Heart left ventricle (tissue), 16 donors: ENCODE measurements at places on chromosomes 4 and X. TPM values are rescaled to one million over a fixed set of nuclear protein-coding genes. Genes with fewer than 3 reads are reported as not detected.

DNA sequence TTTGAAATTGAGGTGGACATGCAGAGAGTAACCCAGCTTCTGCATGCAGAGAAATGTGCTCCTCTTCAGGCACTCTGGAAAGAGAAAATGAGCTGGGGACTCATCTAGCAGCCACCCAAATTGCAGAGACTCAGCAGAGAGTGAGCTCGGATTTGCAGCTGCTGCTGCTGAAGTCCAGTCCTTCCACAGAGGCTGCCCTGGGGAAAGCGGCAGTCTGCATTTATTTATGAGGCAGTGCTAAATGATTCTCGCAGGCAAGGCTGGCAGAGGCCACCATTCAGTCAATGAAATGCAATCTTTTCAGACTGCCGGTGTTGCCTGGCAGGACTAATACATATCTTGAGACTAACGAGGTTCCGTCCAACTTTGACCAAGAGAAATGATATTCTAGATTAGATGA is 404.8 kb downstream of the NLGN4X start:
- no peak for DNase-seq

Gene SPATA4
- 0.84 TPM for total RNA-seq

Gene CT45A5
- total RNA-seq, result not detected

DNA sequence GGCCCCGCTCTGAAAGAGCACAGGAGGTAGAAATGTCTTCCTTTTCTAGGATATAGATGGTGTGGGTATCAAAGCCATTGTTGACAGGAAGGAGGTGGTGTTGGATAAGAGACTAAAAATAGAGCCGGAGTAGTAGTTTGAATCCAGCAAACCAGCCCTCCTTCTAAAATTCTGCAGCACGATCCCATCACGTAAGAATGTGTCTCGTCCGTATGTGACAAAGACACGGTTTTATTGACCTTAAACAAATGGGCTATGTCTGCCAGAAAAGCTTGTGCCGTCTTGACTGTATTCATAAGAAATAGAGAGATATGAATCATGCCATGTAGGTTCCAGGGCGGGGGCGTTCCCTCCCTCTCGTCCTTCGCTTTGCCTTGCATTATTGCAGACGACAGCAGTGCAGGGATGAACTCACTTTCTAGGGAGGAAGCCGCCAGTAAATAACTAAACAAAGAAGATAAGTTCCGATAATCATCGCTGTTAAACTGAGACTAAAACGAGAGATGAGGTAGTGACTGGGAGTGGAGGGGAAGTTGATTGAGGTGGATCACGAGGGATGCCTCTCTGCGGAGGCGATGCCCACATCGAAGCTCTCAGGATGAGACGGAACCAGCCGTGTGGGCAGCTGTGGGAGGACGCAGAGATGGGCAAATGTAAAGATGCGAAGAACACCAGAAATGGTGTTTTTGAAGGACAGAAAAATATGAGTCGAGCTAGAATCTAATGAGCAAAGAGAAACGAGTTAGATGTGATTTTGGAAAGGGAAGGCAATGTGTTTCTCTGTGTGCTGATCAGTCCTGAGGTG is 3.4 kb downstream of the TENM3 start:
- DNase-seq, result no peak
